ENCODE measurements at places on chromosomes 16 and 17.

- DNase-seq: peak; percentile 27
Measured at GRCh38 chr16:76297941-76298340, 20.7 kb downstream of the CNTNAP4 start.

GRCh38 chr17:29591737-29592608, 959 bp upstream of the ANKRD13B start:
- peak; percentile 89 for DNase-seq

DNA sequence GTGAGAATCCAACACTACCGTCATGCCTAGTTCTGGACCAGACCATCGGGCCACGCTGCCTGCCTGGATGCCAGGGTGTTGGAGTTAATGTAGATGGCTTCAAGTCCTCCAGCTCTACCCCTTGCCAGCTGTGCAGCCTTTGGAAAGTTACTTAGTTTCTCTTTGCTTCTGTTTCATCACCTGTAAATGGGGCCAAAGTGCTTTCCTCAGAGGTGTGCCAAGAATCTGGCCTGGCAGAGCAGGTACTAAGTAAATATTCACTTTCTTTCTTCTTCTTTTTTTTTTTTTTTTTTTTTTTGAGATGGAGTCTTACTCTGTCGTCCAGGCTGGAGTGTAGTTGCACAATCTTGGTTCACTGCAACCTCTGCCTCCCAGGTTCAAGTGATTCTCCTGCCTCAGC, 159.5 kb upstream of the RPL38 start:
- DNase-seq: no peak

GRCh38 chr16:11675561-11676511, 7.6 kb downstream of the SNN start:
- DNase-seq: no peak

DNA sequence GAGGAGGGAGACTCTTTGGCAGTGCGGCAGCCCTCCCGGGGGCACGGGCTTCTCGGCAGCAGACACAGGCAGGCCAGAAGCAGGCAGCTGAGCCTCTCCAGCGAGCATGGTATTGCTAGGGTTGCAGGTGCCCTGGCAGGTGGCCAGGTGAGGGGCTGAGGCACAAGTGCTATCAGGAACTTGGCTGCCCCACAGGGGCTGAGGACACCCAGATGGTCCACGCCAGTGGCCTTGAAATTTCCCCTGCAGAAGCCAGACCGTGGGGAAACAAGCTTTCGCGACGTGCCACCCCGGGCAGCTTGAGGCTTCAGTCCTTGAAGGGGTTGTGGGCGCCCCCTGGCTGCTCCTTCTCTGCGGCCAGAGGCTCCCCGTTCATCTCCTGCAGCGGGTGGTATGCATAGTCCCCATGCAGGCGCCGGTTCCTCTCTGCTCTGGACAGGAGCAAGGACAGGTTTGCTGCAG, 8.5 kb downstream of the NAGPA start:
- peak; percentile 49 for DNase-seq

DNA sequence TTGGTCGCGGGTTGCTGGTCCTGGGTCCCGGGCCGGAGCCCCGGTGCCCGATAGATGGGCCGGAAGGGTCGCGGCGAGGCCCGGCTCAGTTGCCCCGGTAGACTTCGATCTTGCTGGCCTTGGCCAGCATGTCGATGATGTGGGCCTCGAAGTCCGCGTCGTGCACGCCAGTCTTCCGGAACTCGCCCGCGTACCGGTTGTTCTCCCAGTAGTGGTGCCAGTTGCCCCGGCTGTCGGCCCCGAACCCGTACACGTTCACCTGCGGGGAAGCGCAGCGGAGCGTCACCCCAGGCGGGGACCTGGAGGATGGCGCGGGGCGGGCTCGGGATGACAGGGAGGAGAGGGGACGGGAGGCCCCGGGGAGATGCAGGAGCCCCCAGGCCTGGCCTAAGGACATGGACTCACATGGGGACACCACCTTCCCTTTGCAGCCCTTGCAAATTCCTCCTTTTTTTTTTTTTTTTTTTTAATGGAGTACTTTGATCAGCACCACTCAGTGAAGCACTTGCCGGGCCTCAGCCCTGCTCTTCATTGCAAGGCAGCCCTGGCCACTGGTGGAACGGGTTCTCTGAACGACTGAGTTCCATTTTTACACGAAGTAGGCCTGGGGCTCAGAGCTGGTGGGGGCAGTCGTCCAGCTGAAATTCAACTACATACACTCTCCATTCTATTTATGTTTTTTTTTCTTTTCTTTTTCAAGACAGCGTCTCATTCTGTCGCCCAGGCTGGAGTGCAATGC, 35.1 kb downstream of the DDX19A start:
- peak; percentile 12 for DNase-seq

DNA sequence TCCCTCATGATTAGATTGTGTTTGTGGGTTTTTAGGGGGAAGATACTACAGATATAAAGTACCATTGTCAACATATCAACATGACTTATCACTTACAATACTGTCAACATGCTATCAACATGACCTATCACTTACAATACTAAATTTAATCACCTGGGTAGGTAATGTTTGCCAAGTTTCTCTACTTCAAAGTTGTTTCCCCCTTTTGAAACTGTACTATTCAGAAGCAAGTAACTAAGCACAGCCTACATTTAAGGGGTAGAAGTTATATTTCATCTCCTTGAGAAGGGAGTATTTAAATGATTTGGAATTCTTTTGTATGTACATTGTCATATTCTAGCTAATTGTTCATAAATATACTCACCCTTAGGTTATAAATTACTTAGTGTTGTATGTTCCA, 68.7 kb downstream of the TRIM37 start:
- no peak for DNase-seq

GRCh38 chr16:56909527-56909979, 22.4 kb upstream of the HERPUD1 start:
- DNase-seq: no peak

- DNase-seq: no peak
Measured at GRCh38 chr17:49928837-49929475, 40.0 kb upstream of the DLX4 start.

- DNase-seq: no peak
Measured at GRCh38 chr17:21396237-21396636, 20.1 kb downstream of the KCNJ12 start.

- DNase-seq: no peak
Measured at GRCh38 chr16:49468611-49469310, 95.2 kb downstream of the C16orf78 start.

DNA sequence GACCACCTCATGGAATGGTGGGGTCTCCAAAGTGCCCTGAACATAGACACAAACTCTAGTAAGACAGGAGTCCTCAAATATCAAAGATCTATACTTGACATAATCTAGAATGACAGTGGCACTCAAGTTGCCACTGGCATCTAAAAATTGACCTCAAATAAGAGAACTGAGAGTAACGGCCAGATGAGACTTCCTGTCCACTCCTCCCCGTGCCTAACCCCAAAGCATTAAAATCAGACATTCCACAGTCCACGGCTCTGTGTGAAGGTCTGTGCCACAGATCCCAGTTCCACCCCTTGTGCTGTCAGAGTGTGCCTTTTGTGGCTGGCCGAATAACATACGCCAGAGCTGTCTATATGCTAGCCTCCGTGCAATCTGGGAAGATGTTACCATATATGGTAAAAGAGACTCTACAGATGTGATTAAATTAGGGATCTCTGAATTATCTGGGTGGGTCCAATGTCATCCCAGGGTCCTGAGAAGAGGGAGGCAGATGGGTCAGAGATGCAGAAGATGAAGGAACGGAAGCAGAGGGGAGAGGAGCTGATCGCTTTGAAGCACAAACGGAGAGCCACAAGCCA, 21.0 kb upstream of the EVPL start:
- no peak for DNase-seq

- peak; percentile 63 for DNase-seq
Measured at GRCh38 chr17:38749223-38750043, 1.3 kb upstream of the PCGF2 start.

- DNase-seq: no peak
Measured at GRCh38 chr16:5040451-5040850, 6.7 kb upstream of the NAGPA start.

DNA sequence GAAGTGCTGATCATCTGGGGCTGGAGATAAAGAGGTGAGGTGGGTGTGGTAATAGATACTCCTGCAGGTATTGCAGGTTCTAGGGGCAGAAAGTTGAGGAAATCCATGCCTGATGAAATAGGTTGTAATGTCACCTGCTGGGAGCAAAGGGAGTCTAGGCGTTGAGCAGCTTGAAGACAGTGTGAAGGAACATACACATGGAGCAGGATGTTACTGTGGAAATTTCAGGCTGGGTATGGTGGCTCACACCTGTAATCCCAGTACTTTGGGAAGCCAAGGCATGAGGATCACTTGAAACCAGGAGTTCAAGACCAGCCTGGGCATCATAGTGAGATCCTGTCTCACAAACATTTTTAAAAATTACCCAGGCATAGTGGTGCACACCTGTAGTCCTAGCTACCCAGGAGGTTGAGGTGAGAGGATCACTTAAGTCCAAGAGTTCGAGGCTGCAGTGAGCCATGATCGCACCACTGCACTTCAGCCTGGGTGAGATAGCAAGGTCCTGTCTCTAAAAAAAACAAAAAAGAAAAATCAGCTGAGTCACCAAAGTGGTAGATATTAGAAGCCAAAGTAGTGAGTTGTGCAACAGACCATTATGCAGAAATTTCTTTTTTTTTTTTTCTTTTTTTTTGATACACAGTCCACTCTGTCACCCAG, 9.1 kb upstream of the CRYBA1 start:
- no peak for DNase-seq

DNA sequence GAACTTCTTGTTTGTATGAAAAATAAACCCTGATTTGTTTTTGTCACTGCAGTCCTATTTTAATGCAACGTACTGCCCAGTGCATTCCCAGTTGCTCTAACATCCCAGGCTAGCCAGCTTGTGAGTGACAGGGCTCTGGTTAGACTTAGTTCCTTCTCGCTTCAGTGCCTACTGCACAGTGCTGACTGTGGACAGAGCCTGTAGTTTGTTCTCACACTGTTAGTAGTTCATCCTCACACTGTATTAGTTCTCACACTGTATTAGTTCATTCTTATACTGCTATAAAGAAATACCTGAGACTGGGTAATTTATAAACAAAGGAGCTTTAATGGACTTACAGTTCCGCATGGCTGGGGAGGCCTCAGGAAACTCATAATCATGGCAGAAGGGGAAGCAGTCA, 116.6 kb upstream of the SALL1 start:
- DNase-seq: no peak

- no peak for DNase-seq
Measured at GRCh38 chr16:48001324-48001895, 154.4 kb downstream of the ABCC12 start.

GRCh38 chr16:76854234-76854633, 336.8 kb upstream of the MON1B start:
- no peak for DNase-seq

DNA sequence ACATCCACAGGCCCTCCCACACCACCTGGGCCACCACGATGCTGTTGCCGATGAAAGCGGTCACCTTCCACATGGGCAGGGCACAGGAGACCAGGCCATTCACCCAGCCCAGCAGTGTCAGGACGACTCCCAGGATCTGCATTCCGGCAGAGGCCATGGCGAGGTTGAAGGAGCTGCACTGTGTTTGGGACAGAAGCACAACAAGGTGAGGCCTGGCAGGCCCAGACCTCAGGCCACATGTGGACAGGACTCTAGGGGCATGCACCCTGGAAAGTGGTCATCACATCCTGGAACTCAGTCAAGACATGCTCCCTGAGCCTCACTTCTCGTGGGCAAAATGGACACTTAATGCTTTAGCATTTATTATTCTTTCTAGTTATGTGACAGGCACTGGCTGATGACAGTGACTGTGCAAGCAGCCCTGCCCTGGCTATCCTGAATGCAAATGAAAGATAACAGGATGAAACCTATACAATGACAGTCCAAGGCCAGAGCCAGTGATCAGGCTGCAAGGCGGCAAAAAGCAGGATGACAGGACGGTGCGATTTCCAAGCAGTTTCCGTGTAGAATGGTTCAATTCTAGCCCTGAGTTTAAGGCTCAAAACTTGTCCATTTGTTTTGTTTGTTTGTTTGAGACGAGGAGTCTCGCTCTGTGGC, 2.0 kb downstream of the CLDN6 start:
- no peak for DNase-seq

- no peak for DNase-seq
Measured at GRCh38 chr16:1537763-1538289, 4.4 kb downstream of the TMEM204 start.

DNA sequence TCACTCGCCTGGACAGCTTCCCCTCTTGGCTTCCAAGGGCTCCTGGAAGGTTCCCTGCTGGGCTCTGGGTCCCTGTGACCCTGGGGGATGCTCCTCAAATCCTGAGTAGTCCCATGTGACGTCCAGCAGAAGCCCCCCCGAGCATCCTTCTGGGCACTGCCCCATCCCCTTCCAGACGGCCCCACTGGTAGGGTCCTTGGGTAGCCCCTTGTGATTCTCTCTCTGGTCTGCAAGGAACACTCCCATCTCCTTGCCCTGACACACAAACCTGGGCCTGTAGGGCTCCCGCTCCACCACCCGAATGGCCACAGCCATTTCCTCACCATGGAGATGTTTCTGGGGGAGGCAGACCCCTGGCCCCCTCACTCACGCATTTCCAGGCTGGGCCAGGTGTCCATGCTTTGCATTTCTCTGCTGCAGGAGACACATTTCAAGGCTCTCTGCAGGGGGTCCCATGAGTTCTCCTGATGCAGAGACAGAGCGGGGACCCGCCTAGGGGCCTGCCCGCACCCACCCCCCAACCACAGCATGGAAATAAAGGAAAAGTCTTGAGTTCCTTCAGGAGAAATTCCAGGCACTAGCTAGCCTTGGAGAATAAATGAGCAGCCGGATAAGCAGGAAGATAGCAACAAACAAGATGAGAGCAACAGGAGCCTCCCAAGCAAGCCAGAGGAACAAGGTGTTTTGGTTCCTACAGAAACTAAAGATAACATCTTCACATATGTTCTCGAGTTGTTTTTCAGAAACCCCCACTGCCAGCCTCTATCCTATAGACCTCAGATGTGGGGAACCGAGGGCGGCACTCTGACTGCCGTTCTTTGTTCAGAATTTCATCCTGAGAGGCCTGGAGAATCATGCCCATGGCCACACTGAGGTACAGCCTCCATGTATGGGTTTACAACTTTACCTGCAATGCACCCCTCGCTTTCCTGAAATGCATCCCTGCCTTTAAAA, 128.8 kb downstream of the MGAT5B start:
- no peak for DNase-seq

GRCh38 chr17:57352665-57353175, 96.4 kb downstream of the MSI2 start:
- DNase-seq: no peak

DNA sequence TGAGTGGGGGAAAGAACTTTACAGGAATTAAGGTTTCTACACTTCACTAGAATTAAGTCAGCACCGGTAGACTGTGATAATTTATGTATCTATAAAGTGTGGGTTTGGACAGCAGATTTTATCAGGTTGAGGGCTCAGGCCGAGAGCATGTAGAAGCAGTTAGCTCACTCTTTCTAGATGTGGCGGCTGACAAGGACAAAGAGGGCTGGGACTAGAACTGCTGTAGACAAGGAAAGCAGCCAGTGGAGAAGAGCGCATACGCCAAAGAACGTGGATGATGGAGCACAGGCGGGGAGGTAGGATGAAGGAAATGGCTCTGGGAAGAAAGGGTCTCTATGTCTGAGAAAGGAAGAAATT, 504 bp upstream of the GOSR1 start:
- no peak for DNase-seq

GRCh38 chr16:84308120-84308519, 13.4 kb downstream of the WFDC1 start:
- no peak for DNase-seq
